Activated gamma-delta T cell treated with Interleukin-2 at 50 U/mL for 16 hours (primary cell): ENCODE measurements at places on chromosomes 1 and 21.

DNA sequence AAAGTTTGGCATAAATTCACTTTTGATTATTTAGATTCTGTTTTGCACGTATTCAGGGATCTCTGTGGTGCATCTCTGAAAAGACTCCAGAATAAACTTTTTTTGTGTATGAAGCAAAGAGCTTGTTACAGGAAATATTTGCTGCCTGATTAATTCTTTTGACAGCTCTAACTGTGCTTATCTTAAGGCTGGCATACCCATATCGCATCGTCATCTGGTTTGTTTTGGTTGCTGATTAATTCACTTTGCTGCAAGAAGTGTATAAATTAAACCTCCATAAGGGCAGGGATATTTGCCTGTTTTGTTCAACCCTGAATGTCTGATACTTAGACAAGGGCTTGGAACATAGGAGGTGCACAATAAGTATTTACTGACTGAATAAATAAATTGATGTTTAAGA, 17.5 kb upstream of the DUSP10 start:
- no peak for DNase-seq

DNA sequence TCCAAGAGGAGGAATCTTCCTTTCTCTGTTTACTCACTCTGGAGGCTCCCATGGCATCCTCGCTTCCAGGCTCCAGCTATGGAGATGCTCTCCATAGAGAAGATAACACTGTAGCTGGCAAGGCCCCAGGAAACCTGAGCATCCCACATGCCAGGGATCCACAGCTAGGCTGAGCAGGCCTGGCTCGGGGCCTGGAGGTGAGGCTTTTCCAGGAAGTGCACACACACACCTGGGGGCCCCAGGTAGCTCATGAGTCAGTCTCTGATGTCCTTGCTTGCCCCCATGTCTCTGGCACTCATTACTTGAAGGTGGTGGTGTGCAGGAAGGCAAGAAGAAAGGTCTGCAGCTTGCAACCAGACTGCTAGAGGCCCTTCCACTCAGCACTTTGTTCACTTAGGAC, 5.5 kb upstream of the LCE5A start:
- DNase-seq: no peak

- no peak for DNase-seq
These were observed 83.1 kb downstream of the WLS start for GRCh38 chr1:68149110-68149798.

- no peak for DNase-seq
These were observed 64.5 kb downstream of the ZC3H11B start for GRCh38 chr1:219548386-219548785.

- no peak for DNase-seq
These were observed 51.5 kb downstream of the SYT2 start for GRCh38 chr1:202658769-202659168.

- DNase-seq: no peak
These were observed 103.9 kb upstream of the EDN2 start for GRCh38 chr1:41588334-41588875.

DNA sequence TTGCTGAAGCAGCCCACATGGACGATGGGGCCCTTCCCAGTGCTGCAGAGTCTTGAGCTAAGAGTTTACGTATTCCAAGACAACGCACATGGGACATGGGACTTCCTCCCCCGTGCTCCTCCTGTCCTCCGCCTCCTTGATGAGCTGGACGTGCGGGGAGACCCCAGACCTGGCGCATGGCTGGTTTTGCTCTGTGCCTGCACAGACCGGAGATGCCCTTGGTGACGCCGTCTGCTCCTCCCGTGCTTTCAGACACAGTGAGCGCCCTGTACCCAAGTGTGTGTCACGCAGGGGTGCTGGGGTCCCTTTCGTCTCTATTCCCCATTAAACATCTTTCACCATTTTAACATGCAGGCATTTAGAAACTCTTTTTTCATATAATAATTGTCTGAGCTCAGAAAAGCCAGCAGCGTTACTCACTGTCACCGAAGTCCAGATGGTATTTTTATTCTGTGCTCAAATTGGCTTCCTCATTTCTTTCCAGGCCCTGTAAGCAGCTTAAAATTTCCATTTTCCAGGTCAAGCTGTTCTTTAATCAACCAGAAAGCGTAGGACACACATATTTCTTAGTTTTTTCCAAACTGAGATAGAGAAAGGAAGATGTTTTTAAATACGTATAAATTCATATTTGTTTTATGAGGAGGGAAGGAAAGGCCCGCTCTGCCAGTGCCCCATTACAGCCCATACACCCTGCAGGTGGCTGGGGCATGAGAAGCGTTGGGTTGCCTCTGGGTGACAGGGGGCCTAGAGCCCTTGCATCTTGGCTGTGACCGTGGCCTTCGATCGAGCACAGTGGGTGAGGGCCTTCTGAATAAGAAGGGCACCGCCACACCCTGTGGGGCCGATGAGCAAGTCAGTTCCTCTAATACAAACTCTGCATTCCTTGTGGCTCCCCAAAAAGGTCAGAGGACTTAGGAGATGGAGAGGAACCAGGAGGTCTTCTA, 17.9 kb upstream of the ZBTB21 start:
- no peak for DNase-seq

GRCh38 chr1:185328255-185328654, 11.2 kb upstream of the IVNS1ABP start:
- DNase-seq: no peak

DNA sequence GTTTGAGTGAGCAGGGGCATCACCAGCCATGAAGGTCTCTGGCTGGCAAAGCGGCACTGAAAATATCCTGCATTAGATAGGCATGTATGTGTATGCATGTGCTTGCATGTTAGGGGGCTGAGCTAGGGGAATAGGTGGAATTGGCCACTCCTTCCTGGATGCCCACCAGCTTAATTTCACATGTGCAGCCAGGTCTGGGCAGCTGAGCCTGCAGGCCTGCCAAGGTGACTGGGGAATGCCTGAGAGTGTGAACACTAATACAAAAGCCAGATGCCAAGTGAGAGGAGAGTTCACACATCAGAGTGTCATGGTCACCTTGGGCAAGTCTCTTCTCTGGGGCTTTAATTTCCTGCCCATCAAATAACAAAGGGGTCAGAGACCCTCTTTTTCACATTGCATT, 155.9 kb downstream of the HIVEP3 start:
- no peak for DNase-seq

DNA sequence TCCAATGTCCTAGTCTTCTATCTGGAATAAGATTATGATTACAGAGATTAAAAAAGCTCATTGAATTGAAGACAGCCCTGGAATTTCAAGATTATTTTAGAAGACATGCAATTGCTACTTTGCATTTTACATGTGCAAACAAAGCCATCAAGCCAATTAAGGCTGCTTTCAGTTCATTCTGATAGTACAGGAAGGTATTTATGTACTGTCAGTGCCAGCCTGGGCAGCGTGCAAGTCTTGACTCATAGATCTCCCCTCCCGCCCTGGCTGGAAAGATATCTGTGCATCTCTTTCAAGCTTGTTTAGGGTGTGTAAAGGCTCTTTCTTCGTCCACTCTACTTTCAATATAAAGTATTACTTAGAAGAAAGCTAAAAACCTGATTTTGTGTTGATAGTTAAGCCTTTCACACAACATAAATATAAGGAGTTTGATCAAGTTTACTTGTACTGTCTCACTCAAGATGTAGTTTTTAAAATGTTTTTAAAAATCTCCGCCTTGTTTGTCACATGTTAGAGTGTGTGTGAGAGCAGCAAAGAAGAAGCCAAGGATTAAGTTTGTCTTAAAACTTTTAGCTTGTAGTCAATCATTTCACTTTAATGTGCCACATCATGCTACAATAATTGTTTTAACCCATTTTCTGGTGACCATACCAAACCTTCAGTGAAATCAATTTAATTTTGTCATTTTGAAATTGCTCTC, 13.6 kb upstream of the LYPLAL1 start:
- no peak for DNase-seq

GRCh38 chr1:212091438-212092121, 56.0 kb downstream of the DTL start:
- DNase-seq: no peak
